ENCODE measurements at places on chromosomes 7 and 10.

GRCh38 chr7:103150192-103150591, 1.3 kb upstream of the NAPEPLD start:
- no peak for DNase-seq

GRCh38 chr10:43665054-43665453, 16.4 kb upstream of the ZNF32 start:
- DNase-seq = no peak

- no peak for DNase-seq
These were observed 527.8 kb downstream of the LRMDA start for GRCh38 chr10:75959209-75959608.

GRCh38 chr10:117621196-117621595, 78.7 kb downstream of the EMX2 start:
- no peak for DNase-seq

DNA sequence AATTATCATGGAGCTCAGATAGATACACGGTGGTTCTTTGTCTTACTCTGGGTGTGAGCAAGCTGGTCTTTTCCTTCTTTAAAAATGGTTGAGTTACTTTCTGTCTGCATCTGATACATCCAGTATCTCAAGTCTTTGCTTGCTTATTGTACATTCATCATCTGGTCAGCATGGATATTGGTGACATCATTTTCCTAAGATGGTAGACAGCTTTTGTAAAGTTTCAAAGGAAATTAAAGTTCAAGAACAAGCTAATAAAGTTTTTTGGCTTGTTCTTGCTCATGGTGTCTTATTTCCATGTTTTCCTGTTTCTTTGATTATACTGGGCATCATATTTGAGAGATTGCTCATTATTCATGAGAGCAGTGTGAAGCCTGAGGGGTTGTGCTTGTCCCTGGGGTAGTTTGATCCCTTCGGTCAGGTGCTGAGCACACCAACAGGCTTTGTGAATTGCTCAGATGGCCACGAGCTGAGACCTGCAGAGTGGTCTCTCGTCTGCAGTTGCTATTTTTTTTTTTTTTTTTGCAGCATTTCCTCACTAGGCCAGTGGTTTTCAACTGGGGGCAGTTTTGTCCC, 38.5 kb downstream of the MGMT start:
- no peak for DNase-seq

- no peak for DNase-seq
These were observed 10.4 kb downstream of the VCL start for GRCh38 chr10:74008212-74008731.

DNA sequence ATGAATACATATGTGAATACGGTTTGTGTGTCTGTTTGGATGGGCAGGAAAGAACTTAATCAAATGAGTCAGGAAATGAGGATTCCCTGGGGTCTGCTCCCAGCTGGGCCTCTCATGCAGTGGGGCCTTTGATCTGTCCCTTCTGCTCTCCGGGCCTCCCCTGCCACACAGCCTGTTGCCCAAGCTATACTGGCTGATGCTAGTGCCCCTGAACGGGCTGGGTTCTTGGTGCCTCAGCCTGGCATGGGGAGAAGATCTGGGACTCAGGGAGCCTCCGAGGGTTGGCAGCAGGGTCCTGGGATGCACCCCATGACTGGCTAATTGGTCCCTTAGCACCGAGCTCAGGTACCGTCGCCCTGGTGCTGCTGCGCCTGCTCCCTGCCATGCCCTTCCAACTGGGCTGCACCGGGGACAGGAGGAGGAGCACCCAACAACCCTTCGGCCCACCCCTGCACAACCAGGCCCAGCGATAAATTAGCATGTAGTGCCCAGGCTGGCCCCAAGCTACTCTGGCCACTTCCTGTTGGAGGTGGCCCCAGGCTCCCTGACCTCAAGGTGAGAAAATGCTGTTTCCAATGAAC, 59.9 kb upstream of the DUSP5 start:
- DNase-seq = no peak

- DNase-seq = no peak
These were observed 4.3 kb upstream of the C1GALT1 start for GRCh38 chr7:7178081-7178480.

- no peak for DNase-seq
These were observed 37.2 kb downstream of the PLEKHS1 start for GRCh38 chr10:113788604-113789083.

DNA sequence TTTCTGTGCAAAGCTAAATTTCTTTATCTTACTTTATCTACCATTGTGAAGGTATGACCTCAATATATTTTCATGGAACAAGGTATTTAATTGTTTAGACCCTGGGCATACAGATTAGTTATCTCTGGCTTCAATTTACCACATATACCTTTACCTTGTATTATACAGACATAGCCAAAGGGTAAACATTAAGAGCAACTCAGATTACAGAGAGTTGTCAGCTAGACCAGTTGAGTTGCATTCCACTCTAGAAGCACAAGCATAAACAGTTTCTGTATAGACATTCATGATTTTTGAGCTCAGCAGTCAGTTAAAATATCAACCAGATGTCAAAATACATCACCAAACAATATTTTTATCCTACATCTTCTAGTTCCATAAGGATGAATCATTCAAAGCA, 857.3 kb upstream of the ZWINT start:
- no peak for DNase-seq

DNA sequence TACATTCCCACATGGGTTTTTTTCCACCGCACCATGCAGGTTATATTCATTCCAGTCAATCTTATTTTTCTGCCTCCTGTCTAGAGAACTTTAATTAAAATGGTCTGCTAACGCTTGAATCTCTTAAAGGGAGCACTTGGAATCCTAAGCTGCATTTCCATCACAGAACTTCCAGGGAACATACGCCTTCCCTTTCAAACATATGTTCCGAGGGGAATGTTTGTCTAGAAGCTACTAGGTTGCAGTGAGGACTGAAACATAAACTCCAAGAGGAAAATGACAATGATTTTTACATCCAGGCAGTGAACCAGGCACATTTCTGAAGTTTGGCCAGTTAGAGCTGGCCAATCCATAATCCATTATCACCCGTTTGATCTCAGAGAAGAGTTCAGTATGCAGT, 375.5 kb upstream of the NRP1 start:
- no peak for DNase-seq

GRCh38 chr10:88168171-88169036, 305.0 kb downstream of the PTEN start:
- DNase-seq = no peak

DNA sequence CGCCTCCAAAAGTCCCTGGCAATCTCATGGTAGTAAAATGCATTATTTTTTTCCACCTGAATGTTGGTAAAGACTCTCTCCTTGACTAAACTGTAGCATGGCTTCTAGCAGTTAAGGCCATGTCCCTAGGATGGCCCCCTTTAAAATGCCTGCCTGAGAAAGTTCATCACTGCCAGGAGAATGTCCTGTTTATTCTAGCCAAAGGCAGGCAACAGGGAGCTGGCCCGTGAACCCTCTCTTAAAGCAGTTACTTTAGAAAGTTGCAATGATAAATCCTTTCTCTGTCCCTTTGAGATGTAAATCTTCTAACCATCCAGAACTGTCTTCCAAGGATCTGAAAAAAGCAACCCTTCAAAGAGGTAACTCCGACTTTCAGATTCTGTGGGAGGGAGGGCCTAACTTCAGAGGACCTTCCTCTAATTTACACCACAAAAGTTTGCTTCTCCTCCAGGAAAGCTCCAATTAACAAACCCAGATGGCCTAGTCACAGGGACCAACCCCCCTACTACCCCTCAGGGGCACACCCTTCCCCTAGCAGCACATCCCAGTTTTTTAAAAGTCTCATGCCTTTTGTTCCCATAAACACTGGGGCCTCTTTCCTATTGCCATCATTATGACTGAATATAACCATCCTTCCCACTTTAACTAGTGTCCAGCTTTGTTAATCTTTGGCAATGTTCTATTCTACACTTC, 5.5 kb downstream of the DNTT start:
- no peak for DNase-seq

- DNase-seq = no peak
These were observed 86.4 kb downstream of the PRPF18 start for GRCh38 chr10:13673156-13673555.

- DNase-seq = no peak
These were observed 34.8 kb downstream of the LRRC4 start for GRCh38 chr7:127996253-127997071.

DNA sequence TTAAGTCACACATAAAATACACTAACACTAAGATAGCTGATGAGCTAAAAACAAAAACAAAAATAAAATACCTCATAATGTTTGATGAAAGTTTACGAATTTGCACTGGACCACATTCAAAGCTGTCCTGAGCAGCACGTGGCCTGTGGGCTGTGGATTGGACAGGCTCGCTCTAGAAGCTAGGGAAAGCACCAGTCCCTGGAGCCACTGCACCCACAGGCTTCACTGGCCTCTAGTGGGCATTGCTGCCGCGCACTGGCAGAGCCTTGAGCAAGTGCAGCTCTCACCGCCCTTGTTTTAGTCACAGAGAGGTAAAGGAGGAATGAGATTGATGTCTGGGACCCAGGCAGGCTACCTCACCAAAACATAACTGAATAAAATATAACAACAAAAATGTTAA, 67.6 kb downstream of the PAX2 start:
- DNase-seq = no peak

DNA sequence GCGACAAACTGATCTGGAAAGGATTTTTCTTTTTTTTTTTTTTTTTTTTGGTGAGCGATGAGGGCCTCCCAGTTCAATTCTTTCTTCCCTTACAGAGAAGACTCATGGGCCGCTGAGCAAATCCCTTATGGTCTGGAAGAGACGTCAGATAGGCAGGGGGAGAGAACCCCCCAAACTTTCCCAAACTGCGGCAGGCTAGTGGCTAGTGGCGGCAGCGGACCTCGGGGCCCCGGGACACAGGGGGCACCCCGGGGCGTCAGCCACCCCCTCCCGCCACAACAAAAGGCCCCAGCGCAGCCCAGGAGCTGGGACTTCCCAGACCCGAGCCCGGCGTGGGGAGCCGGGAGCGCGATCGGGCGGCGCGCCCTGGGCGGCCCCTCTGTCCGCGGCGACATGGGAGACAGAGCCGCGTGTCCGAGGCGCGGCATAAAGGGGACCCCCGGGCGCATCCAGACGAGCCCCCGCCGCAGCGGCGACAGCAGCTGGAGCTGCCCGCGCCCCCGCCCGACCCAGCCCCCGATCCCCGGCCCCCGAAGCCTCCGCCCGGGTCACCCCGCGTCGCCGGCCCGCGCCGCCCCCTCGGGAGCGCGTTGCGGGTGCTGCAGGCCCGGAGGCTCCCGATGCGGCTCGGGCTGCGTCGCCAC, 755 bp downstream of the FAM171A1 start:
- no peak for DNase-seq

DNA sequence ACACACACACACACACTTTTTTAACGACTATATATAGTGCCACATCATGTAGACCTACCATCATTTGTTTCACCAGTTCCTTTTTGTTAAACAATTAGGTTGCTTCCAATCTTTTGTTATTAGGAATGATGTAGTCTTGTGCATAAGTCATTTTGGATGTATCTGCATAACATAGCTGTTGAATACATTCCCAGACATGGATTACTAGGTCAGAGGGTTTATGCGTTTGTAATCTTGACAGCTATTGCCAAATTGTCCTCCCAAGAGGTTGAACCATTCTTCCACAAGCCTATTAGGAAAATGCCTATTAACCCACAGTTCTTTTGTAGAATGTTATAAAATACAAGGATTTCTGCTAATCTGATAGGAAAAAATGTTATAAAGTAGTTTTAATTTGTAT, 87.3 kb downstream of the PALS2 start:
- no peak for DNase-seq

- DNase-seq = no peak
These were observed 143.8 kb downstream of the GRK5 start for GRCh38 chr10:119351189-119351588.

- DNase-seq = no peak
These were observed 75.0 kb upstream of the CTBP2 start for GRCh38 chr10:125235093-125236069.

DNA sequence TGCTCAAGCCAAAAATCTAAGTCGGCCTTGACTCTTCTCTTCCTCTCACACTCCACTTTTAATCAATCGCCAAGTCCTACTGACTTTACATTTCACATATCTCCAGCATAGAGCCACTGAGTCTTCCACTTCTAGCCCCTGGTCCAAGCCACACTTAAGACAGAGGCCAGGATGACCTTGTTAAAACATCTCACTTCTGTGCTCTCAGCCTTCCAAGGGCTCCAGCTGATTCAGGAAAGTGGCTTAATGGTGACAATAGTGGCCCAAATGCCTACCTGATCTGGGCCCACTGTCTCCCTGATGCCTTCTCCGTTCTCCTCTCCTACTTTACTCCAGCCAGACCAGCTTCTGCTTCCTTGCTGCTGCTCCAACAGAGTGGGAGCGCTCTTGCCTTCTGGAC, 4.4 kb downstream of the TBATA start:
- DNase-seq = no peak
